ENCODE measurements at places on chromosomes 7 and 10. TPM values are rescaled to one million over a fixed set of nuclear protein-coding genes. Genes with fewer than 3 reads are reported as not detected.

BMPER gene
- 4.6 TPM for total RNA-seq

ARMC3 gene
- 0.74 TPM for total RNA-seq

C10orf71 gene
- total RNA-seq, result not detected

ASAH2 gene
- 2.8 TPM for total RNA-seq

NRCAM gene
- total RNA-seq, result 135 TPM

MMP21 gene
- not detected for total RNA-seq

CLDN15 gene
- total RNA-seq, result 6.1 TPM

AOAH gene
- 0.11 TPM for total RNA-seq

PKD2L1 gene
- 0.38 TPM for total RNA-seq

PFKP gene
- total RNA-seq, result 558 TPM

LRGUK gene
- total RNA-seq, result 0.48 TPM

All from A549 treated with dexamethasone at 1 μM for 4 hours (cell line).